ENCODE measurements at places on chromosomes 13 and 19.

DNA sequence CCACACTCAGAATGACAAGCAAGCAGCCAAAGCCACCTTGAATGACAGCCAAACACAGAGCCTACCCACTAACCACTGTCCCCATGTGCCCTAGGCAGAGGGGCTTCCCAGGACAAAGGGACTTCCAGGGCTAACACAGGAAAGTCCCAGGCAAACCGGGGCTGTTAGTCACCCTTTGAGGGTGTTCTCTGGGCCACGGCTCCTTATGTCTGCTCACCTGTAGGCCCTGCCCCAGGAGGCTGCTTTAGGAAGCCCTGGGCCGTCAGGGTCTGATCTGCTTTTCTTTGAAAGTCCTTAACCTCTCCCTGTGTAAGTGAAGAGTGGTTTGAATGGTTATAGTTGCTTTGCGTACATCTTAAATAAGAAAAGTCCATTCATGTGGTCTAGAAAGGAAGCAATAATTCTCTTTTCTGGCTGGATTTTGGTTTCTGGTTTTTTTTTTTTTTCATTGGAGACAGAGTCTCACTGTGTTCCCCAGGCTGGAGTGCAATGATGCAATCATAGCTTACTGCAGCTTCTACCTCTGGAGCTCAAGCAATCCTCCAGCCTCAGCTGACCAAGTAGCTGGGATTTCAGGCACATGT lies 161.4 kb downstream of the EFNB2 start:
- DNase-seq: no peak

GRCh38 chr13:99258210-99258860 lies at the start of gene GPR18:
Gene GPR18 (minus strand): TSS chr13:99258379. CDS start chr13:99255872, 2,507 bp downstream.
- DNase-seq: no peak

DNA sequence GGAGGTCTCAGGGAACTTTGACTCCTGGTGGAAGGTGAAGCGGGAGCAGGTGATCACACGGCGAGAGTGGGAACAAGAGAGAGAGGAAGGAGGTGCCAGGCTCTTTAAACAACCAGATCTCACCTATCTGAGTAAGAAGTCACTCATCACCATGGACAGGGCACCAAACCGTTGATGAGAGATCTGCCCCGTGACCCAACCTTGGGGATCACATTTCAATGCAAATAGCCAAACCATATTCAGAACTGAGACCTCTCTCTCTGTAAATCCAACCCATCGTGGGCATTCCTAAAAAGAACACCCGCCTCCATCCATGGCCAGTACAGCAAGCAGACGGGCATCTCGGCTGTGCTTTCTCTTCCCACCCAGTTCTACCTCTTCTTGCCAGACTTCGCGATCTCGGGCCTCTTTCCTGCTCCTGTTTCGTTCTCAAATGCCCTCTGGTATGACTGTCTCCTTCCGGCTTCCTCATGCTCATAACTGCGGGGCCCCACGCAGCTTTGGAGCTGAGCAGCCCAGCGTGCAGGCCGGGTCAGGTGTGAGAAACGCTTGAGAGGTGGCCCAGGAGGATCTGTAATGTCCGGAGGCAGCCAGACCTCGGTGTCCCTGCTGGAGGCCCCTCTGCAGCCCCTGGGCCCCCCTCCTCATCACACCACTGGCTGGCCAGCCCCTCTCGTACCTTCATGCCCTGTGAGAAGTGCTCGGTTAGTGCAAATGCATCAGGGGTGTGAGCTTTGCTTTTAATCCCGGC lies 97.0 kb upstream of the GPR183 start:
- DNase-seq: no peak

GRCh38 chr19:2434721-2435265 lies 7.4 kb upstream of the TIMM13 start:
- DNase-seq: no peak

GRCh38 chr19:46533078-46533620 lies 37.5 kb upstream of the PNMA8B start:
- DNase-seq: peak; percentile 71

GRCh38 chr19:15187026-15188007 lies 13.5 kb downstream of the NOTCH3 start:
- DNase-seq: no peak

- no peak for DNase-seq
Observed at GRCh38 chr13:45361596-45362206, 20.7 kb upstream of the TPT1 start.

DNA sequence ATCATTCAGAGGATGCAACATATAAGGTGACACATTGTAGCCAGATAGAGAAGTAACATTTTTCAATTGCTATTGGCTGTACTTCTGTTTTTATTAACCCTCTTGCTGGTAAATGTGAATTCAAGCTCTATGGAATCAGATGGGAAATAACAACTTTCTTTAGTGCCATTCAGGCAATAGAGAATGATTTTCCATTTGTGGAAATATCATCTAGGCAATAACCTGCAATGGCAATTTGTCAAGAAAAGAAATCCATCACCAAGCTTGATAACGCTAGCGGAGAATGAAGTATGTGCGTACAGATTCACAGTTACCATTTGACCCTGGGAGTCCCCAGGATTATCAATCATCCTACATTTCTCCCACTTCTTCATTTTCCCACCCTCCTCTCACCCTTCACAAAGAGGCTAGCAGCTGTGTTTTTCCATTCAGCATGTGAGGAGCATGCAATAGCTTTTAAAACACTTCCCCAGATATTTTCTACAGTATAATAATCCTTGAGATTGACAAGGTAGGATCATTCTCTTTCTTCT lies 569.7 kb upstream of the KLF12 start:
- no peak for DNase-seq

GRCh38 chr13:100721885-100722512 lies 47.4 kb upstream of the TMTC4 start:
- DNase-seq: no peak

DNA sequence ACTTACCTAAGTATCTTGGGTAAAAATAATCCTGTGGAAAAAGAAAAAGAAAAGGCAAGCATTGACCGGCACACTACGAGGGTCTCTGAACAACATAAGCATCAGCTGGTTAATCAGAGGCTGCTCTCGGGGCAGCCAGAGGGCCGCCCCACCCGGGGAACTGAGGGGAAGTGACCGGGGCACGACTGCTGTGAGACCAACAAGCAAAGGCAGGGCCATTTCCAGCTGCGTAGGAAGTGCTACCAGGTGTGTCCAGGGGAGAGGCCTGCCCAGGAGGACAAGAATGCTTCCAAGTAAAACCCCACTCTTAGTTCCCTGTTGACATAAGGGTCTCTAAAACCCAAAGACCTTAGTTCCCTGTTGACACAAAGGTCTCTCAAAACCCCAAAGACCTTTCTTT lies 15.9 kb downstream of the GAS6 start:
- DNase-seq: no peak

DNA sequence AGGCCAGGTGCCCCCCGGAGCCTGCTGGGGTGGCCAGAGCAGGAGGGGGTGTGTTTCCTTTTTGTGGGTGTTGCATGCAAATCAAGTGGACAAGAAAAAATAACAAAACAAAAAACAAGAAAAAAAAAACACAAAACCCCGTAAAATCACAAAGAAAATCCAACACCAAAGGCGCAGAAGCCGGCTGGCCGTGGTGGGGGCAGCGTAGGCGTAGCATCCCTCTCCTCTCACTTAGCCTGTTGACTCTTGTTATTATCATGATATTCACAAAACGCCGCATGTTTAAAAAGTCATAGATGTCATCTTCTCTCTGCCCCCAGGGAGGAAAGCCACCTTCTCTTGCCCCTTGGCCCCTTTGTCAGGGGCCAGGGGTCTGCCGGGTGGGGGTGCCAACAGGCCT lies 978 bp upstream of the TGFBR3L start:
- DNase-seq: no peak

- no peak for DNase-seq
Observed at GRCh38 chr19:1247748-1248138, 640 bp upstream of the MIDN start.

DNA sequence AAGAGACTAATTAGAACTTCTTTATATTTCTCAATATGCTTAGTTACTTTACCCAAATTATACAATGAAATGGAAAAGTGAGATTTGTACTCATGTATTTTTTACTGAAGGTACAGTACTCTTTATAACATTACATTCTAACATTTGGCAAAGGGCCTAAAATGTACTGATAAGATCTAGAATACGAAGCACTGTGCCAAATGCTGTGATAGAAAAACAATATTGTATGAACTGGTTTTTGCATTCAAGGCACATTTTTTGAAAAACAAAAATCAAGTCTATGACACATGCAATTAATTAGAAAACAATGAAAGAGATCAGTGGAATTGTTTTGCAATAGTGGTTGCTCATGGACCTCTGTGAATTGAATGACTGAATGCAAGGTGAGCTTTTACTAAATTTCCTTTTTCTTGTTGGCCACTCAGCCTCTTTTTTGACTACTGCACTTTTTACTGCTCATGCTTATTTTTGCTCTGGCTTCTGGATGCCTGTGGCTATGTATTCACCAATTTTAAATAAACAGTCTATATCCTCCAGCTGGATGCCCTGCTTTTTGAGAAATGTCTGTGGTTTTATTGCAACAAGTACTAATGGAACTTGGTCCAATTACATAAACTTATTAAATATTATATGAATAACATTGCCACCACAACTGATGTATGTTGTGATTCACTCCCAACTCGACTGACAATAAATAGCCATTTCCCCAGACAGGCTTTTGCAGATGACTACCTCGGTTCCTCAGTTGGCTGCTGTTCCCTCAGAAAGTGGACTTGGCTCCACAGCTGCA lies 41.4 kb upstream of the OBI1 start:
- DNase-seq: no peak

DNA sequence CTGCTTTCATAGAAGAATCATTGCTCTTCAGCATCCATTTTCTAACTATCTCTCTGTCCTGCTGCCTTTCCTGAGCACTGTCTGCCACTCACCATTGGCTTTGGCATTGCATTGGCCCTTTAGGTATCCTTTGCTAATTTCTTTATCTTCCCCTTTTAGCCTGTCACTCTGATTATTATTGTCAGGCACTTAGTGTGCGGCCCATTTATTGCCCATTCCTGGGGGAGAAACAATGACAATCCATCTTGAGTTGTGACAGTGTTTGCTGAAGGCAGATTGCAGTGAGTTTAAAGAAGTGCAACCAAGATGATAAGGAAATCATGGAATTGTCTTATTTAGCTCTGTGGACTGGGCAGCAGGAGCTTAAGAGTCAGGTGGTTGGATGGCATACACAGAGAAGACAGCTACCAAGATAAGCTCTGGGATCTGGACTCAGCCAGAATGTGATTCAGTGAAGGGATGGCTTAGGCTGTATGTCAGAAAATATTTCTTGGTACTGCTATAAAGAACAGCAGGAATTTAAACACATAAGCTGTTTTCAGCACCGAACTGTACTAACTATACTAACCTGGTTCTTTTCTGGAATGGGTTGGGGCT lies 25.3 kb downstream of the B3GLCT start:
- no peak for DNase-seq

- DNase-seq: peak; percentile 33
Observed at GRCh38 chr13:99805361-99805760, 166.2 kb downstream of the ZIC5 start.

DNA sequence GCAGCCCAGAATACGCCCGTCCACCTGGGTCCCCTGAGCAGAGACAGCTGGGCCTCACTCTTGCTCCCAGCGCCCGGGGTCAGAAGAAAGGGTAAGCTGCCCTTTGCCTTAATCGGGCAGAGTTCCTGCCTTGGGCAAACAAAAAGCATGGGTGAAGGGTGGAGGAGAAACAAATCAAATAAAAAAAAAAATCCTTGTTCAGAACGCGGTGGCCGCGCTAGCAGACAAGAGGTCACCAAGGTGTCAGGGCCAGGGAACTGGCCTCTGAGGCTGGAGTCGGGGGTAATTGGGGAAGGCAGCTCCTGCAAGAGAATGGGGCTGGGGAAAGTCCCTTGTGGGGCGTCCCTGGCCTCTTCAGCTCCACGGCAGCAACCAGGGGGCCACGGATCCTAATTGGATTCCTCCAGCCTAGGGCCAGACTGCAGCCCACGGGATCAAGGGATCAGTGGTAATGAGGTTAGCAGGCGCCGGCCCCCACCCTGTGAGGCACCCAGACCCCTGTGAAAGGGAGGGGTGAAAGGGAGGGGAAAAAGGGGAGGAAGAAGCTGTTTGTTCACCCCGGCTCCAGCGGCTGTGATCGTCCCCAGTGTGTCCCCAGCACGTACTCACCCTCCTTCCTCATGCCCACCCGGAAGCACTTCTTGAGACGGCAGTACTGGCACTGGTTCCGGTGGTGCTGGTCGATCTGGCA lies 5.5 kb downstream of the NR2F6 start:
- DNase-seq: no peak

DNA sequence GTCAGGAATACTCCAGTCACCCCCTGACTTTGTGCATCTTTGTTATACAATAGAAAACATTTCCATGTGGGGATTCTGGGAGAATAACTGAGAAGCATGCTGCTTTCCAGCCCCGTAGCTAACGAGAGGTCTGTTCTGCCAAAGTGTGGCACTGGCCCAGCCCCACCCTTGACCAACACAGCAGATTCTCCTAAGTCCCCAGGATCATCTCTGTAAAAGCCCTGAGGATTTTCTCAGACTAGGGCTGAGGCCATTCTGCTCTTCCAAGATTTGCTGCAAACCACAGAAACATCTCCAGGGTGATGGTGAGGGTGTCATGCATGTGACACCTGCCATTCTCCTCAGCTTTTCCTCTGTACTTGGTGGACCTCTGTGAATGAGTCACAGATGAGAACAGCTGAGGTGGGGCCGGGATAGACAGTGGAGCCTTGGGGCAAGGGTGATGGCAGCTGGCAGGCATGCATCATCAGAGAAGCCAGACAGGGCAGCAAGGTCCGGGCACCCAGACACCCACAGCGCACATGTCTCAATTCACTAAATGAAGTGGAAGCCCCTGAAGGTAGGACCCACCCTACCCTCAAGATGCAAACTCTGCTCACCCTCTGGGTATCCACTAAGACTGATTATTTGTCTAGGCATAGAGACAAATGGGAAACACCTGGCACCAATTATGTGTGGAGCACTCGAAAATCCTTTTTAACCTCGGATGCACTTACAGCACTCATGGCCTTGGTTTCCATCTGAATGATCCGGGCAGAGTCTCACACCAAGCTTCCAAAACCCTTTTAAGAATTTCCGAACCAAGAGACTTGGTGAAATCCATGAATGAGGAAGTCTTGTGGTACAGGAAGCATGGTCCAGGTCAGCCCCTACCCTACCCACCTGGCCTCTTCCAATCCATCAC lies 20.1 kb upstream of the DOCK9 start:
- DNase-seq: no peak

DNA sequence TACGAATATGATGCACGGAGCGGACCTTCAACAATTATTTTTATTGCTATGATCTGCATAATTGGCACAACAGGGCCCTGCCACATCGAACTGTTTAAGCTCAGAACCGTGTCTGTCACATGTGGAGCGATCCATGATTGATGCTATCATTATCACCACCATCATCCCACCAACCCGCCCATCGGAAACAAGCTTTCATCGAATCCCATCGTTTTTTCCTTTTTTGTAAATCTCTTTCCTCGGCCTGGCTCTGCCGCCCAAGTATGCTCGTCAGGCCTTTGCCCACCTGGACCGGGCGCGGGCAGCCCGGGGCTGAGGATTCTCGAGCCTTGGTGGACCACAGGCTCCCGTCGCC lies 533 bp upstream of the DCAF15 start:
- DNase-seq: no peak

DNA sequence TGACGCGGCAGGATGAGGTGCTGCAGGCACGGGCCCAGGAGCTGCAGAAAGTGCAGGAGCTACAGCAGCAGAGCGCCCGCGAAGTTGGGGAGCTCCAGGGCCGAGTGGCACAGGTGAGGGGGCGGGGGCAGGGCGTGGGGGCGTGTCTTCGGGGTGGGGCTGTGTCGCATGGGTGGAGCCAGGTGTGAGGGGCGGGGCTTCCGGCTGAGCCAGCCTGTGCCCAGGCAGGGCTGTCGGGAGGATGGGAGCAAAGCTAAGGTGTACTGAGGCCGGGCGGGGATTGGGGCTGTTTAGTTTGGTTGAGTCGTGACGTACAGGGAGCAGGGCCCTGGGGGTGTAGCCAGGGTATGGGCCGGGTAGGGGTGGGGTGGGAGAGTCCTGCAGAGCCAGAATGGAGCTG lies 62.3 kb downstream of the KCNC3 start:
- no peak for DNase-seq
